Hematopoietic multipotent progenitor cell treated with erythropoietin and hydrocortisone succinate and interleukin-3 and kit ligand, for 4 days (in vitro differentiated cells): ENCODE measurements at places on chromosomes 5 and 9.

DNA sequence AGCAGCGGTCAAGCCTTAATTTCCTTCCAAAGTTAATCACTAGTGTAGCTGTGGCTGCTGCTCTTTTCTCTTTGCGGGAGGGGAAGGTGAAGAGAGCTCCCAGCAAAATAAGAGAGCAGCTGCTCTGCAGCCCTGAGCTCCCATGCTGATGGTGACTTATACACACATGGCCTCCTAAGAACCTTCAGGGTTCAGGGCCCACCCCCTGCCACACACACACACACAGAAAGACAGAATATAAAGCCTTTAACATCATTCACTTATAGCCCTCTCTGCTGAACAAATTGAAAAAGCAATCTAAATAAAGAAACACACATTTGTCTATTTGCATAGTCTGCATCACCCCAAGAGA, 43.6 kb downstream of the GAS1 start:
- DNase-seq, result no peak

DNA sequence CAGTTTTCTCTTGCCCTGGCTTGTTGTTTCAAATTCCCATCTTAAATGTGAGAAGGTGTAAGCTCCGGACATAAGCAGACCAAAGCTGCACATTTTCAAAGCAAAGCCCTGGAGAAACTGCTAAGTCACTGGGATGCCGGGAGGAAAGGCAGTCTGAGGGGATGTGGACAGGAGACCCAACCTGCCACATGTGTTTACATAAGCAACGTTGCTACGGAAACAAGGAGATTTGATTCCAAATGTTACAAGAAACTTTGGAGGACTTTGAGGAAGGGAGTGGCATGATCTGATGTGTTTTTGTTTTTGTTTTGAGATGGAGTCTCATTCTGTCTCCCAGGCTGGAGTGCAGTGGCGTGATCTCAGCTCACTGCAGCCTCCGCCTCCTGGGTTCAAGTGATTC, 25.7 kb upstream of the INSYN2B start:
- DNase-seq, result no peak

GRCh38 chr5:137856916-137857862, 10.5 kb upstream of the MYOT start:
- no peak for DNase-seq

GRCh38 chr5:169166078-169166477, 134.9 kb downstream of the SLIT3 start:
- no peak for DNase-seq

GRCh38 chr9:72902268-72902667, 50.6 kb downstream of the ALDH1A1 start:
- no peak for DNase-seq

DNA sequence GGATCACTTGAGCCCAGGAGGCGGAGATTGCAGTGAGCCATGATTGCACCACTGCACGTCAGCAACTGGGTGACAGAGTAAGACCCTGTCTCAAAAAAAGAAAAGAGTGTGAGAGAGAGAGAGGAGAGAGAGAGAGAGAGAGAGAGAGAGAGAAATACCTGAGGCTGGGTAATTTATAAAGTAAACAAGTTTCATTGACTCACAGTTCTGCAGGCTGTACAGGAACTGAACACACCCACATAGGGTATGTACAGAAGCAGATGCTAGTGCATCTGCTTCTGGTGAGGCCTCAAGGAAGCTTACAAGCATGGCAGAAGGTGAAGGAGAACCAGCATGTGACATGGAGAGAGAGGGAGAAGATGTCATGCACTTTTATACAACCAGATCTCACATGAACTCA, 46.4 kb upstream of the CHD1 start:
- DNase-seq, result no peak

GRCh38 chr5:87002485-87002884, 265.2 kb upstream of the RASA1 start:
- DNase-seq, result no peak

DNA sequence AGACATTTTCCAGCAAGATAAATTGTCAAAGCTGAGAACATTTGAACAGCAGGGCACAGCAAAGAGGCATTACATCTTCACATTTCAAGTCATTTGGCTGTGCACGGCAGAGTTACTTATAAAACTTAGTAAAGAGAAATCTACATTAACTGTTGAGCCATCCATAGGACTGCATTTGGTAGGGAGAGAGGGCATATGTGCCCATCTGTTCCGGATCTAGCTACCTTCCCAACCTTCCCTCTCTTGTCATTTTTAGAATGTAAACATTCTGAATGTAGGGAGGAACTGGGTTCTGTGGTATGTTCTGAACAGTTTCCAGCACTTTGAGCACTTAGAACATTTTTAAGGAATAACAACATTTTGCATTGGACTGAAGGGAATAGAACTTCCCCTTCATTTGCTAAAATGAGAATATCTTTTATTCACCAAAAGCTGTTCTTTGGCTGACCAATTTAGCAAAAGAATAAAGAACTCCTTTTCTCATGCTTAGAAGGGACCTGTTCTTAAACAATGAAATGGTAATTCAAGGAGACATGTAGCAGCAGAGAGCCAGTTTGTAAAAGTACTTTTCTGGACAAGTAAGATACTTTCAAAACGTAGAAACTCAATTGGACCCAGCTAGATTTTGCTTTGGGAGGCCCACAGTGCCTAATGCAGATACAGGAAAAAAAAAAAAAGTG, 104.4 kb downstream of the CETN3 start:
- no peak for DNase-seq

DNA sequence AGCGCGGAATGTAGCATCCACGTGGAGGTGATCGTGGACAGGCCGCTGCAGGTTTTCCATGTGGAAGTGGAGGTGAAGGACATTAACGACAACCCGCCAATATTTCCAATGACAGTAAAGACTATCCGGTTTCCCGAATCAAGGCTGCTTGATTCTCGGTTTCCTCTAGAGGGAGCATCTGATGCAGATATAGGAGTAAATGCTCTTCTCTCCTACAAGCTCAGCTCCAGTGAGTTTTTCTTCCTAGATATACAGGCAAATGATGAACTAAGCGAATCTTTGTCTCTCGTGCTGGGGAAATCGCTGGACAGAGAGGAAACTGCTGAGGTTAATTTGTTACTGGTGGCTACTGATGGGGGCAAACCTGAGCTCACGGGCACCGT, 598 bp downstream of the PCDHA2 start:
- peak; percentile 13 for DNase-seq

DNA sequence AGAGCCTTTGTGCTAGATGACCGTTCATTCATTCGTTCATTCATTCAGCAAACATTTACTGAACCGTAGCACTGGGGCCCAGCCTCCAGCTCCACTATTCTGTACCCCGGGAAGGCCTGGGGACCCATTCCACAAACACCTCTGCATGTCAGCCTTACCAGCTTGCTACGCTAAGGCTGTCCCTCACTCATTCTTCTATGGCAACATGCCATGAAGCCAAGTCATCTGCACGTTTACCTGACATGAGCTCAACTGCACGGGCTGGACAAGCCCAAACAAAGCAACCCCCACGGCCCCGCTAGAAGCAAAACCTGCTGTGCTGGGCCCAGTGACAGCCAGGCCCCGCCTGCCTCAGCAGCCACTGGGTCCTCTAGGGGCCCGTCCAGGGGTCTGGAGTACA, 6.0 kb downstream of the CEL start:
- DNase-seq, result no peak

- peak; percentile 49 for DNase-seq
These were observed 754 bp downstream of the DCAF12 start for GRCh38 chr9:34125681-34126206.

GRCh38 chr5:53067641-53068040, 41.9 kb downstream of the MOCS2 start:
- DNase-seq, result no peak

DNA sequence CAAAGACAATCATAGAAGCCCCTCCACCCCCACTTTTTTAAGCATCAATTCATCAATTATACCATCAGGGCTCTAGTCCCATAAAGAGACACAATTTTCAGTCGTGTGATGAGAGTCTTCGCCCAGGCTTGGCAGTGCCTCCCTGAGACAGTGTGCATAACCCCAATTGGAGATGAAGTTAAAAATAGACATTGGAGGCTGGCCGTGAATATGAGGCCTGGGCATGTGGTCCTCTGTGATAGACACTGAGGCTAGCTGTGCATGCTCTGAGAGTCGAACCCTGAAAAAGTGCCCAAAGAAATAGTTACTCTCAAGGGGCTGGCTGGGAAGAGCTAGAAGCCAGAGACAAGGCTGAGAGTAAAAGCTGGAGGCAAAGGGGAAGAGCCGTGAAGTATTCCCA, 248.6 kb upstream of the NR4A3 start:
- no peak for DNase-seq

DNA sequence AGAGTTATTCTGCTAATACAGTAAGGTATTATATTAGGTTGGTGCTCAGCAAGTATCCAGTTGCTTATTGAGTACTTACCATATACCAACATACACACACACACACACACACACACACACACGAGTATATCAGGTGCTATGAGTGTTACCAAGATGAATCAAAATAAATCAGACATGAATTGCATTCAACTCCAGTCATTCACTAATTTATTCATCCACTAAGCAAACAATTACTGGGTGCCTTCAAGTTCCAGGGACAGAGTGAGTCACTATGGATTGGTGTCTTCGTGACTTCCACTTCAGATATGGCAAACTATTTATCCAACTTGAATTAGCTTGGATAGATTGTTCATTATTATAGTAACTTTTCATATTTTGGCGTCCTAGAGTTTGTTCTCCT, 140.7 kb upstream of the SLC44A1 start:
- no peak for DNase-seq

DNA sequence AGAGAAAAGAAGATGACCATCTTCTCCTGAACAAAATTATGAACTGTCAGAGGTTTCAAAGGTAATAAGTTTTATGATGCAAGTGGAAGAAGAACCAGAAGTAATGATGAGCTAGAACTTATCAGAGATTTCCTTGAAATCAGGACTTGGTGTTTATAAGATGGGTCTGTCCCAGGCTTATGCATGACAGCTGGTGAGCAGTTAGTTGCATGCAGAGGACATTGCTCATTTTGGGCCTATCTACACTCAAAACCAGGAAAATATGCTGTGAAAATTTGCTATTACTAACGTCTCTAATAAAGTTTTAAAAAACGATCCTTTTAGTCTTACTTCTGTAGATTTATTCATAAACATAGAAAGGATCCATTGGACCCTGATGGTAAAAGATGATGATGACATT, 6.6 kb upstream of the STC2 start:
- DNase-seq, result no peak

- peak; percentile 88 for DNase-seq
These were observed 130.3 kb downstream of the PAX5 start for GRCh38 chr9:36903541-36904435.

DNA sequence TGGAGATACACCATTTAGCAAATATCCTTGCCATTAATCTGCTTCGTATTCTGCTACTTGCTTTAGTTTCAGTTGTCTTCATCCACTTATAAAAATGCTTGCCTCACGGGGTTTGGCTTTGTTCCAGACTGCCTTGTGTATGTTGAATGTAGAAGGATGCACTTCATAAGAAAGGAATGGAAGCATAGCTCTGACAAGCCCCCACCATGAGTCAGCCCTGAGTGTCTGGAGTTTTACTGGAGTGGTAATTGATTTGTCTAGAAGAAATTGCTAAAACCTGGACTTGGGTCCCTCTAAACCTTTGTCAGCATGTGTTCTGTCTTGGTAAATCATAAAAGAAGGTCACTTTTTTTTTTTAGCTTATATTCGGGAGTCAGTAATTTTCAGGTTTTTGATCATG, 4.6 kb downstream of the TEX48 start:
- peak; percentile 92 for DNase-seq

DNA sequence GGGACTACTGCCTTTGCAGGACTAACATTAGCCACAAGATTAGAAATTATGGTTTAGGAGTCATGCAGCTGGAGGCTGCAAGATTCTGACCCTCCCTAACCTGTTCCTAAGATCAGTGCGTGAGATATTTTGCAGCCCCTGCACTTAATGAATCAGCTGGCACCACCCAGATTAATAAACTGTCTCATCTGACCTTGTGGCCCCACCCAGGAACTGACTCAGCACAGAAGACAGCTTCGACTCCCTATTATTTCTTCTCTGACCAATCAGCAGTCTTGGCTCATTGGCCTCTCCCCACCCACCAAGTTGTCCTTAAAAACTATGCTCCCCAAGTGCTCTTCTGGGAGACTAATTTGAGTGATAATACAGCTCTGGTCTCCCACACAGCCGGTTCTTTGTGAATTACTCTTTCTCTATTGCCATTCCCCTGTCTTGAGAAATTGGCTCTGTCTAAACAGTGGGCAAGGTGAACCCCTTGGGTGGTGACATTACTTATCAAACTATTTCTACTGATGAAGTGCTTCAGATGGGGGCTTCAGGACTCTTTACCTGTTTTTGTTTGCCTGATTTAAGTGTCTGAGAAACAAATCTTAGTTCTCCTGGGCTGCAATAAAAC, 17.0 kb downstream of the CTSL start:
- peak; percentile 68 for DNase-seq

DNA sequence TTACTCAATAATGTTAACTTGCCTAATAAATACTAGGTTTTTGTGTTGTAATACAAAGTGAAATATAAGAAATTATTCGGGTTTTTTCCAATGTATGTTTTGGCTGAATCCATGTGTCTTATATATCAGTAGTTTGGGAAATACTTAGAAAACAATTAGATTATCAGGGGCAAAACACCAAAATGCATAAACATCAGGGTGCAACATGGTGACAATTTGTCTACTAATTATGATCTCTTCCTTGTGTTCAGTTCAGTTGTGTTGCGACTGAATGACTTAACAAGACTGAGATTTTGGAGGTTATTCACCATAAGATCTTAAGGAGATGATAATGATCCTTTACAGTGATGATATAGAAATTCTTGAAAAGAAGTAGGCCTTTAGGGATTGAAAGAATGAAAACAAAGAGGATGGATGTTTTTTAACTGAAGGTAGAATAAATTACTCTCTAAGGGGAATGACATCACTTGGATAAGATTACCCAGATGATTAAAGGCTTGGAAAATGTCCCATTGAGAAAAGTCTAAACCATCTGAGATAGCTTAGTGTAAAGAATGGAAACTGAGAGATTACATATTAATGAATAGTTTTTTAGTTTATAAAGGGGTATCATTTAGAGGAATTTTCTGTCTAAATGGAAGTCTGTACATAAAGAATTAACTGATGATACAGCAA, 415.8 kb downstream of the SPATA31D1 start:
- DNase-seq, result no peak

DNA sequence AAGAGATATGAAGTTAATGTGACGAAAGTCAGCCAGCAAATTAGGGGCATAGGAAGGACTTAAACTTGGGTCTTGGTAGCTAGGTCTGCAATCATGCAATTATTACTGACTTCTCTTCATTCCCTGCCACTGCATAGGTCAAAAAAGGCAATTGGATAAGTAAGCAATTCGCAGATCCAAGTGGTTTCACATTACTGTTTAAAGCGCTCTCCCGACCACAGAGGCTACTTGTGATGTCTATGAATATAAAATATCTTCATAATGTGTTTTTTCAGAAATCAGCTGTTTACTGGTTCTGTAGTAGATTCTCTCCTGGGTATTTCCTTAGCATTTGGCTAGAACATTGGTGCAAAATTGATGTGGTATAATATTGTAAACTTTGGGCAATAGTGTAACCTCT, 174.7 kb upstream of the PTGER4 start:
- DNase-seq, result no peak

GRCh38 chr5:143781993-143782520, 29.9 kb upstream of the HMHB1 start:
- DNase-seq, result peak; percentile 24

GRCh38 chr9:7983490-7983889, 183.9 kb upstream of the DMAC1 start:
- DNase-seq, result no peak

GRCh38 chr9:71223953-71224538, 102.6 kb upstream of the TRPM3 start:
- peak; percentile 41 for DNase-seq

- DNase-seq, result peak; percentile 88
These were observed at the start of gene WDR38 for GRCh38 chr9:124852829-124853531. Gene WDR38, plus strand, starts transcription at chr9:124853460. Its CDS starts 72 bp downstream, at chr9:124853532.
